GDM1 (cell line): ENCODE measurements at places on chromosomes 2 and 18.
A peak's percentile ranks its signal among the peaks of the same experiment; 100 is the strongest.

DNA sequence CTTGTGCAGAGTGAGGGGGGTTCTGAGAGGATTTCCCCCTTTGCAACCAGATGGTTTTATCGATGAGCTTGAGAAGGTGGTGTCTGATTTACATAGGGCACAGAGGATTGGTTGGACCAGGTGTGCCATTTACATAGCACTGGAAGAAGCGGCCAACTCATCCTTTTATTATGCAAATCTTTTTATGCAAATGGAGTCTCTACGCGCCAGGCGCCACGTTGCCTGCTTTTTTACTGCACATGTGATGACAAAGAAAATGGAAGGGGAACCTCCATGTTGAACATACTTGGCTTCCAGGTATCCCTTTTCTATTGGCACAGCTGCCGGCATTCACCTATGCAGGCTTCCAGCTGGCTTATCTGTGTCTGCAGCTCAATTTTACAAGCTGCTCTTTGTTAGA is 18.4 kb upstream of the TXNL4A start:
- no peak for DNase-seq

GRCh38 chr18:74499633-74500032 is 3.5 kb downstream of the CNDP2 start:
- DNase-seq: peak; percentile 11

DNA sequence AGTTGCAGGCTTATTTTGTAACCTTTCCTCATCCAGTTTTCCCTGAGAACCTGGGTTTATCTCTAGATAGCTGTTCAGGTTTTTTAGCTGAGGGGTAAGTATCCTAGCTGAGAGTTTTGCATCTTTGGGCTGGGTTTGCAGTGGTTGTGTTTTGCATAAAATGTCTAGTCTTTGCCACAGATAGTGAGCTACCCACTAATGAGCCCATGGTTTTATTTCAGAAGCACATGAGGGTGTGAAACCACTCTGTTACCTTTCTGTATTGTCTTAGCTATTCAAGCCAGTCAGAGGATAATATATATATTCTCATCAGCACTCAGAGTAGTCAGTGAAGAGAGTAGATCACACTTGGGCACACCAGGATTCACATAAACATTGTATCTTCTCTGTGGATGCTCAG is 24.6 kb upstream of the TXNDC2 start:
- no peak for DNase-seq

DNA sequence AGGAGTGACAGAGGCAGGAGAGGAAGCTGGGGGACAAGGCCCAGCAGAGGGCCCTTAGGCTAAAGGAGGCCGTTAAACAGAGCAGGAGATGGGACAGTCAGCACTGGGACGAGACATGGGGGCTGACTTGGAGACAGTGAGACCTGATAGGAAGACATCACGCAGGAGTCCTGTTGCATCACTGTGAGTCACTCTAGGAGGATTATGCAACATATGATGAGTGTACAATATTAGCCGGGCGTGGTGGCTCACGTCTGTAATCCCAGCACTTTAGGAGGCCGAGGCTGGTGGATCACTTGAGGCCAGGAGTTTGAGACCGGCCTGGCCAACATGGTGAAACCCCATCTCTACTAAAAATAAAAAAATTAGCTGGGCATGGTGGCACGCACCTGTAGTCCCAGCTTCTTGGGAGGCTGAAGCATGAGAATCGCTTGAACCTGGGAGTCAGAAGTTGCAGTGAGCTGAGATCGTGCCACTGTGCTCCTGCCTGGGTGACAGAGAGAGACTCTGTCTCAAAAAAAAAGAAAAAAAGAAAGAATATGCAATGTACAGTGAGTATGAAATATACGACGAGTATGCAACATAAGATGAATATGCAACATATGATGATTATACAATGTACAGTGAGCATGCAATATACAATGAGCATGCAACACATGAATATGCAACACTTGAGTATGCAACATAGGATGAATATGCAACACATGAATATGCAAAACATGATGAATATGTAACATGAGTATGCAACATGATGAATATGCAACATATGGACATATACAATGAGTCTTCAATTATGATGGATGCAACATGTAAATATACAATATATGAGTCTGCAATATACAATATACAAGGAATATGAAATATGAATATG is 83.3 kb upstream of the ID2 start:
- DNase-seq: no peak

GRCh38 chr2:218223046-218223445 is 6.1 kb downstream of the ARPC2 start:
- DNase-seq: no peak

DNA sequence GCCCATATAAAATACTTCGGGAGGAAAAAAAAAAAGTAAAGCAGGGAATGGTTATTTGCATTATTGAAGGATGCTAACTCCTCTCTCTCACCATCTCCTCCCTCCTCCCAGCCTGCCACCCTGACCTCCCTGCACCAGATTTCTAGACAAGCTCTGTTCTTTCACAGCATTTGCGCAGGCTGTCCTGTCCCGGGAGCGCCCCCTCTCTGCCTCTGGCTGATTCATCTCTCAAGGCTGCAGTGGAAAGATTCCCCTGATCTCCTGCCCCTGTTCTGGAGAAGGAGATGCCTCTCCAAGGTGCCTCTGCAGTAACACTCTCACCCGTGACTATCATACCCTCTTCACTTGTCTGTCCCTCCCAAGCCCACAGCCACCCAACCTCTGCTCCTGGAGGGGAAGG is 38.5 kb downstream of the COL4A4 start:
- DNase-seq: no peak

DNA sequence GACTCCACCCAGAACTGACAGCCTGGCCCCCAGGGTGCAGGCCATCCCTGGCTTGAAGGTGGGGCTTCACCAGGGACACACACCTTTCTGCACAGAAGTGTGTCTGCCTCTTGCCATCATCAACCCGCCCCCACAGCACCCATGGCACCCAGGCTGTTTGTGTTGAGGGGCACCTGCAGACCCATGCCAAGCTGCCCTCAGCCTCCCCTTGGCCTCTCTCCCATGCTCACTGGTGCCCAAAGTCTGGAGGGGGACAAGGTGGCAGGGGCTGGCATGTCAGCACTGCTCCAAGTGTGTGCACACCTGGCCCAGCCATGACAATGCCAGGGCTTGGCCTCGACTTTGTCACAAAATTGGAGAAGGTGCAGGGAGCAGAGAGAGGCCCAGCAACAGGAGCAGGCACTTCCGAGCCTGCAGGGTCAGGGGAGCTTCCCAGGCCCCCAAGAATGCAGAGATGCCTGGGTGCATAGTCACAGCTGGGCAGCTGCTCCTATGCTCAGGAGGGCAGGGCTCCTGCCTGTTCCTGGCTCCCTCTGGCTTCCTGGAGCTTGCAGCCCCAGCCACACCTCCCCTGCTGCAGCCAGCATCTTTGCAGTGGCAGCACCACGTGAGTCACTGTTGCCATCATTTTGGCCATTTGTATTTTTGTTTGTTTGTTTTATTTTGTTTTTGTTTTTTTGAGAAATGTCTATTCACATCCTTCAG is 280.6 kb upstream of the UBE2E3 start:
- DNase-seq: no peak
